ENCODE measurements at places on chromosomes 2 and 18. TPM values are rescaled to one million over a fixed set of nuclear protein-coding genes. Genes with fewer than 3 reads are reported as not detected.

The CD8B gene
- not detected for total RNA-seq

The GAL3ST2 gene
- 0.46 TPM for total RNA-seq

The CABLES1 gene
- 14.1 TPM for total RNA-seq

The RND3 gene
- total RNA-seq, result 647 TPM

The ANTXR1 gene
- 89.3 TPM for total RNA-seq

The PGAP1 gene
- total RNA-seq, result 14.0 TPM

The SAG gene
- not detected for total RNA-seq

The TXNDC2 gene
- total RNA-seq, result not detected

The INO80D gene
- 9.0 TPM for total RNA-seq

The RAX gene
- total RNA-seq, result not detected

The FIGN gene
- total RNA-seq, result 2.7 TPM

The NYAP2 gene
- total RNA-seq, result not detected

The CEP76 gene
- 7.2 TPM for total RNA-seq

The NAT8 gene
- not detected for total RNA-seq

The CKAP2L gene
- 1.3 TPM for total RNA-seq

The SIX2 gene
- total RNA-seq, result 6.2 TPM

The MAB21L4 gene
- total RNA-seq, result not detected

The TCF7L1 gene
- 5.1 TPM for total RNA-seq

The VWA3B gene
- not detected for total RNA-seq

The CPO gene
- total RNA-seq, result not detected

The RUFY4 gene
- not detected for total RNA-seq

The AGBL5 gene
- 23.9 TPM for total RNA-seq

The RBKS gene
- 0.59 TPM for total RNA-seq

The SULT1C4 gene
- 0.17 TPM for total RNA-seq

The PIEZO2 gene
- total RNA-seq, result 5.3 TPM

The CYP27A1 gene
- 6.8 TPM for total RNA-seq

The CAPN13 gene
- total RNA-seq, result not detected

The AQP12A gene
- not detected for total RNA-seq

The ANKRD30B gene
- 0.73 TPM for total RNA-seq

The PCARE gene
- total RNA-seq, result not detected

The GKN2 gene
- total RNA-seq, result not detected

The STK17B gene
- 86.0 TPM for total RNA-seq

The CYRIA gene
- total RNA-seq, result 5.5 TPM

The REG1B gene
- not detected for total RNA-seq

The MROH2A gene
- total RNA-seq, result not detected
